Stimulated activated CD4-positive, alpha-beta T cell treated with anti-CD3 and anti-CD28 coated beads, Interleukin-15, amount 100 ng/mL, for 24 hours (primary cell): ENCODE measurements at places on chromosomes 16 and 17.

DNA sequence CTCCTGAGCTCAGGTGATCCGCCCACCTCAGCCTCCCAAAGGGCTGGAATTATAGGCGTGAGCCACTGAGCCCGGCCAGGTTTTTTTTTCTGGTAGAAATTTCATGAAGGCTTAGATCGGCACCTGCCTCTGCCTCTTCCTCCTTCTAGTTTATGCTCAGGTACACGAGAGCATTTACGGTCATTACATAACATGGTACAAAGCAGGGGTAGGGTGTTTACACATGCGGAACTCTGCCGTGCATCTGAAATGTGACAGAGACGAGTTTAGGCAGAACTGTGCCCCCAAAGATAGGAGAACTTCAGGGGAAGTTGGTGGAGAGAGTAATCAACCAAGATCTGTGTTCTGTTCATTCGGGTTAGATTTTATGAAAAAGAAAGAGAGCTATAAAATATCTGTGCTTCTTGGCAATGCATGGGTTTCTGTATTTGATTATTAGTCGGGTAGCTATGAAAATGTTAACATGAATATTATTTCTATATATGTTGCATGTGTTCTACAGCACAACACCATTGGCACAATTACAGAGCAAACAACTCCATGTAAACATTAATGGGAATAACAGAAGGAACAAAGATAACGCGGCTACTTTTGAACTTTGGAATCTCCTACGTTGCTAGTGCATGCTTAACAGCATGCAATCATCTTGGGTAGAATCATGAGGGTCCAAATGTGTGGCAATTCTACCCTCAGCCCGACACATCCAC, 23.5 kb upstream of the MAP2K6 start:
- no peak for DNase-seq

DNA sequence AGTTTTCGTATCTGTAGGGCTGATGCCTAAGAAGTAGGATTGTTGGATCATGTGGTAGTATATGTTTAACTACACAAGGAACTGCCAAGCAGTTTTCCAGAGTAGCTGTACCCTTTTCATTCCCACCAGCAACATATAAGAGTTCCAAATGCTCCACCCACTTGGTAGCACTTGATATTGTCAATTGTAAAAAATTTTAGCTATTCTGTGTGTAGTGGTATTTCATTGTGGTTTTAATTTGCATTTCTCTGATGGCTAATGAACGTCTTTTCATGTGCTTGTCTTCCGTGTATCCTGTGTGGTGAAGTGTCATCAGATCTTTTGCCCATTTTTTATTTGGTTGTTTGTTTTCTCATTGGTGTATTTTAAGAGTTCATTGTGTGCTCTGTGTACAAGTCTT, 69.7 kb downstream of the TANC2 start:
- DNase-seq: no peak

DNA sequence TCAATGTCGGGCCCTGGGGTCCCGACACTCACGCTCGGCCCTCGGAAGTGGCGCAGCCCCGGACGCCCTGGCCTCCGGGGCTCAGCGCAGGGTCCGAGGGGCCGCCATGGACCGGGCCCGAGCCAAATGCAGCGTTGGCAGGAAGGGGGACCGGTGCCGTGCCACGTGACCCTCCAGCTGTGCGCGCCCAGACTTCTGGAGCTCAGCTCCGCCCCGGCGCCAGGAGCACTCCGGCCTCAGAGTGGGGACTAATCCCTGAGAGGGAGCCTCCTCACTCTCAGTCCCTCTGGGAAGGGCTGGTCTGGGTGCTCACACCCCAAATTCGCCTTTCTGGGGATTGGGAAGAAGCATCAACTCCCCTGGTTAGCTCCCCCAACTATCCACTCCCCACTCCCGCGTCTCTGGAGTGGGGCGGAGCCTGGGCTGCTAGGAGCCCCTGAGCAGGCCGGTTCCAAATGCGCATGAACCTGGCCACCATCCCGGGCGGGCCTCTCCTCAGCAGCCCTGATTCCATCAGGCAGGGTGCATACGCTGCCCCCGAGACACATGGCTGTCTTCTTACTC, at the start of gene B3GNT9:
Gene B3GNT9 (minus strand): TSS at position 166 of the 564 bp plus-strand sequence. CDS start 513 bp downstream, outside the sequence.
- peak; percentile 69 for DNase-seq

DNA sequence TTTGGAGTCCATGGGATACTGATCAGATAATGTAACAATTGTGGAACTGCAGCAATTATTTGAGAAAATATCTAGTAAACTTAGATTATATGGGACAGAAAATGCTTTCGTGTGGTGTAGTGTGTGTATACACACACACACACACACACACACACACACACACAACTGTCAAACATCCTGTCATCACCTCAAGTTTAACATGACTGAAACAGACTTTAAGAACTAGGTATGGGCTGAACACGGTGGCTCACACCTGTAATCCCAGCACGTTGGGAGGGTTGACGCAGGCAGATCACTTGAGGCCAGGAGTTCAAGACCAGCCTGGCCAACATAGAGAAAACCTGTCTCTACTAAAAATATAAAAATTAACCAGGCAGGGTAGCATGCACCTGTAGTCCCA, 544 bp upstream of the EVI2A start:
- peak; percentile 43 for DNase-seq

DNA sequence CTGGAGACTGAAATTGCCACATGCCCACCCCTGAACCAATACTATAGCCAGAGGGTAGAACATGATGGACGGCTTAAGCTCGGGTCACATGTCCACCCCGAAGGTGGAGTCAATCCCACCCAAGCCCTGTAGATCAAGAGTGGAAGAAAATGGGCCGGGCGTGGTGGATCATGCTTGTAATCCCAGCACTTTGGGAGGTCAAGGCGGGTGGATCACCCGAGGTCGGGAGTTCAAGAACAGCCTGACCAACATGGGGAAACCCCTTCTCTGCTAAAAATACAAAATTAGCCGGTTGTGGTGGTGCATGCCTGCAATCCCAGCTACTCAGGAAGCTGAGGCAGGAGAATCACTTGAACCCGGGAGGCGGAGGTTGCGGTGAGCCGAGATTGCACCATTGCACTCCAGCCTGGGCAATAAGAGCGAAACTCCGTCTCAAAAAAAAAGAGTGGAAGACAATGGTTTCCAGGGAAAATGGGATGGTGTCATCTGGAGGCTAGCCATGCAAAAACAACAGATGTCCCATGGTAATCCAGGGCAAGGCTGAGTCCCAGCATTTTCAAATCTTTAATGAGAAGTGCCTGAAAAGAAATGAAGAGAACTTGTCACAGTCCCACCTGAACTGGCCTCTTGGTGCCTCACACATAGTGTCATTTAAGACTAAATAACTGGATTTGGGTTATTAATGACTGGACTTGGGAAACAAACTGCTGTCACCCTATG, 30.1 kb downstream of the CD300LF start:
- no peak for DNase-seq

DNA sequence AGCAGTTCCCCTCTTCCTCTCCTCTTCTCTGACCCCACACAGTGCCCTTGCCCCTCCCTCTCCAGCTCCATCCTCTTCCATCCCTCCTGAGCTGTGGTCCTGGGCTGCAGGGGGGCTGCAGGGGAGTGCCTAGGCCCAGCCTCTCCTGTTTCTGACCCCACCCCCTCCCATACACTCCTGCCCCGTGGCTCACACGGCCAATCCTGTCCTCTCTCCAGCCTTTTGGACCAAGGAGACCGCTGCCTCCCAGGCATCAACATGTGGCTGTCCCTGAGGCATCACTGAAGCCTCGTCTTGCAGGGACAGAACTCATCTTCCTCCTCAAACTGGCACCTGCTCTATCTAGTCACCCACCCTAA, 6.7 kb downstream of the CLUH start:
- DNase-seq: no peak

- DNase-seq: peak; percentile 86
These were observed 18.5 kb upstream of the NAGLU start for GRCh38 chr17:42517516-42517915.

GRCh38 chr16:70597135-70597835, 49.1 kb upstream of the IL34 start:
- no peak for DNase-seq
